Urinary bladder (tissue), 4 donors: ENCODE measurements at places on chromosomes 3 and 15.

- DNase-seq = no peak
Measured at GRCh38 chr3:177461765-177462164, 264.5 kb upstream of the TBL1XR1 start.

DNA sequence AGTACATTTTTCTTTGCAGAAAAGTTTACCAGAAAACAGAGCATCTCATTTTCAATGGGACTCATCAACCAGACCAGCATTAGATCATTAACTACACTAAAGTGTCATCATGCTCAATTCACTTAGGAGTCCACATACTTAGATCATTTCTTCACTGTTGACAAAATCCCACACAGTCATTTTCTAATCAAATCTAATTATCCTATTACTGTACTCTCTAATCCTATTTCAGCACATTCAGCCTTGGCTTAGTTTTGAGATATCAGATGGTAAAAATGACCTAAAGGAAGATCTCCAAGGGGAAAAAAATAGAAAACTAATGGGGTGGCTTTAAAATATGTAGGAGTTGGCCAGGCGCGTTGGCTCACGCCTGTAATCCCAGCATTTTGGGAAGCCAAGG is 5.2 kb upstream of the CTXN2 start:
- DNase-seq = no peak

GRCh38 chr3:137641879-137642704 is 122.0 kb upstream of the SOX14 start:
- no peak for DNase-seq

GRCh38 chr15:40590667-40591050 is 3.4 kb upstream of the KNL1 start:
- DNase-seq = no peak

GRCh38 chr15:70569091-70569713 is 194.2 kb downstream of the UACA start:
- no peak for DNase-seq

DNA sequence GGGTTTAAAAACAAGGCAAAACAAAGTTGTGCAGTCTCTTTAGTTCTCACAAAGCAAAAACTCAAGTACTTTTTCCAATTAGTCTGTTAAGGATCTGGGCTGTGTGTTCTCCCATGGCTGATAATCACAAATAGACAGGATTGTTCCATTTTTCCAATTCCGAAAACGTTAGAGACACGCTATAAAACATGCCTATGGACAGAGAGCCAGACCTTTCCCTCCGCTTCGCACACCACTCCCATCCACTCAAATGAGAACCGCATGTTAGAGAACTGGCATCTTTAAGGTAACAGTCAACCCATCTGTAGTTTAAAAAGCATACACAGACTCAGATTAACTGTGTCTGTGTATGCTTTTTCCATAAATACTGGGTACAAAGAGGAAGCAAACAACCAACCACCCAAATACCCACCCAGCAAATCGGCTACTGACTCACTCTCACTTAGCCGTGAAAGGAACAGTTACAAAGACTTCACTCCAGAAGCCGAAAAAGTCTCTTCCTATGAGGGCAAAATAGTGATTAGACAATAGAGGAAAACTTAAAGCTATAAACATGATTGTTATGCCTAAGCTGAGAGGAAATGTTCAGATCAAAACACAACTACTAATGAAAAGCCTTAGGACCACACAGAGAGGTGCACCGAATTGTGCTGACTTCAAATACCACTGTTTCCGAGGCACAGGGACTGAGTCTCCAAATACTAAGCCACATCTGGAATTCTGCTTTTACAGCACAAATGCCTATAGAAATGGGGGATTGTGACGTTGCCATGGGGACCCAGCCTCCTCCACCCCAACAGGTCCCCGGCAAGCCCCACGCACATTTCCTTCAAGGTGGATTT is 36.1 kb downstream of the IL17RD start:
- no peak for DNase-seq

- DNase-seq = no peak
Measured at GRCh38 chr3:193452338-193452737, 73.8 kb upstream of the ATP13A5 start.

DNA sequence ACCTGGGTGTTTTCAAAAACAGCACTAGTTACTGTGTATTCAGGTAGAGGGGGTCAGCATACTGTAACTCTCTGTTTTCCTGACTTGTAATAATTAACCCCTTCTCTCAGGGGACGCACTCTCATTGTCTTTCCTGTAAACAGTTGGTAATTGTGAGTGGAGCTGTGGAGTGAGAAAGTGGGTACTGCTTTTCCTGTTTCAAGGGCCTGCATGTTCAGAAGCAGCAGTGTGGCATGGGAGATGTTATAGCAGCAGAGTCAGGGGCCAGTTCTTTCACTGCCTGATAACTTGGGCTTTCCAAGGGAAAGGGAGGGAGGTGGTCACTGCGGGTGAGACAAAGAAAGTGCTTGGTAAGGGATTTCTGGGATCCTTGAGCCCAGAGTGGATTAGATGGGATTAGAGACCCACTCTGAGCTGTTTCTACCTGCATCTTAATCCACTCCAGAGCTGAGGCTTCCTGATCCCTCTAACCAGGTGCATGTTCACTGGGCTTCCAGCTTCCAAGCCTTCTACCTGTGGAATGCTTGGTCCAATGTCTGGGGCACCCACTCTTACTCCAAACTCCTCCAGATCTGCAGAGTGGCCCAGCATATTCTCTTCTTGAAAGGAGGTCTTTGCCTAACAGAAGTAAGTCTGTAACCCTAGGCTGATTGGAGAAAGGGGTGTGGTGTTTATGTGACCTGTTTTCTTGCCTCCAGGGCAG is 105.2 kb downstream of the RPLP1 start:
- DNase-seq = no peak

DNA sequence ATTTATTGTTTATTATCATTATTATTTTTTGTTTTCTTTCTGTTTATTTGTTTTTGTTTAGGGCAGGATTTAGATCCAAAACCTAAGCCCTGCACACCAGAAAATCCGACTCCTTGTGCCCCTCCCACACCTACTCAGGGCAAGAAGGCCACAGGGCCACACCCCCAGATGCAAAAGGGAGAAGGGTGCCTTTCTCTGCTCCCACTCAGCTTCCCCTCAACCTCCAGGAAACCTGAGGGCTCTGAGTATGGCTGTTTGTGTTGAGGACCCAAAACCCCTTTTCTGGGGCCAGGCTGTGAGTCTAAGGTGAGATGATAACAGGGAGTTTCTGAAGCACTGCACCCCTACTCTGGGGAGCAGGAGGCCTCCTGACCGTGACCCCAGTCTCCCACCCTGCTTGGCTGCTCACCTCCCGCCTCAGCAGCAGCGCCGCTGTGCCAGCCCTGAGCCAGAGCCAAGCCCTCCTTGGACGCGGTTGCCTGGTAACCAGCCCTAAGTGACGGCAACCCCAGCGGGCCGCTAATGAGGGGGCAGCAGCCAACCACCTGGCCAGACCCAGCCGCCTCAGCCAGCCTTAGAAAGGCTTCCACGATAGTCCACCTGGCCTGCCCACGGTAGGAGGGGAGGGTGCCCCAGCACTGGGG is 6.4 kb upstream of the C15orf39 start:
- no peak for DNase-seq

- no peak for DNase-seq
Measured at GRCh38 chr15:99426431-99427105, 139.2 kb upstream of the MEF2A start.

DNA sequence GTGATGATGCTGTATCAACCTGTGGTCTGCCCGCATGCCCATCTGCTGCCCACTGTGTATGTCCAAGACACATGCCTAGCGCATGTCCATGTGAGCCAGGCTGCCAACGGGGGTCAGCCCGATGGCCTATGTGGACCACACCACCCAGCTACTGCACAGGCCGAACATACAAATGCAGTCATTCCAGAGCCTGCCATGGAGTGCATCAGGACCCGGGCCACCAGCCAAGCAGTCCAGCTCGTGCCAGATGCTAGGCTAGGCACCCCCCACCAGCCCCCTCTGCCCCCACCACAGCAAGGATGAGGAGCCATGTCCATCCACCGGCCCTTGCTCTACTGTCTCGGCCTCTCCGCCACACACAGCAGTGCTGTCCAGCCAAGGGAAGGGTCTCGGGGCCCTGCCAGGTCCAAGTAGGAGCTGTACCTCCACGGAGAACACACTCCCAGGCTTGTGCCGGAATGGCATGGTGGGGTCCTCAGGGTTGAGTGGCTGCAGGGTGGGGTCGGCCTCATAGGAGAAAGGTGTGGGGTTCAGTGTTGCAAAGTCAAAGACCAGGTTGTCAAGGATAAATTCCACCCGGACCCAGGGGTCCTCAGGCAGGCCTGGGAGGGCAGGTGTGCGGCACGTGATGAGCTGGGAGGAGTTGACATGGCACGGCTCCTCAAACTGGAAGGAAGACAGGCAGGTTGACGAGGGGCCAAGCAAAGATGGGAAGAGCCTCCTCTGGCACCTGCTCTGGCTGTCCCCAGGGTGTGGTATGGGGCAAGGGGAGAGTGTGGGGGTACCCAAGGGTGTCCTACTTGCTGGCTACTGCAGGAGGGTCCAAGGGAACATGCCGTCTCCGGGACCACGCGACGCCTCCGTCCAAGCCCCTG is 15.3 kb downstream of the PLXNB1 start:
- DNase-seq = no peak

DNA sequence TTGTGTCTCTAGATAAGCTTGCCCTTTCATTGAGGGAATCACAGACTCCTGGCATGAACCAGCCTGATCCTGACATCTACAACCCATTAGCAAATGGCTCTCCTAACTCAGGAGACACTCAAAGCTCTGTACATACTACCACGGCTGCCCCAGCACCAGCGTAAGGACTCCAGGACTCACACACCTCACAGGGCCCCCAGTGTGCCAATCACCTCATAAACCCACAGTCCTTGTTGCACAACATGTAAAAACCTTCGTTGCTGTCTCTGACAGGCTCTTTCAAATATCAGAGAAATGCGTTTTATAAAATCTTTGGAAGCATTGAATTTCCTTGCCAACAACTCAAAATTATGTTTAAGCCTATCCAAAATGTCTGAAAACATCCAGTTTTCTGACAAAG is 7.3 kb downstream of the FYCO1 start:
- DNase-seq = no peak

GRCh38 chr15:57203906-57204305 is 172.4 kb upstream of the CGNL1 start:
- no peak for DNase-seq
